T-cell (primary cell): ENCODE measurements at places on chromosomes 7 and 10.

- DNase-seq: no peak
Measured at GRCh38 chr10:92122941-92123450, 167.9 kb downstream of the CPEB3 start.

DNA sequence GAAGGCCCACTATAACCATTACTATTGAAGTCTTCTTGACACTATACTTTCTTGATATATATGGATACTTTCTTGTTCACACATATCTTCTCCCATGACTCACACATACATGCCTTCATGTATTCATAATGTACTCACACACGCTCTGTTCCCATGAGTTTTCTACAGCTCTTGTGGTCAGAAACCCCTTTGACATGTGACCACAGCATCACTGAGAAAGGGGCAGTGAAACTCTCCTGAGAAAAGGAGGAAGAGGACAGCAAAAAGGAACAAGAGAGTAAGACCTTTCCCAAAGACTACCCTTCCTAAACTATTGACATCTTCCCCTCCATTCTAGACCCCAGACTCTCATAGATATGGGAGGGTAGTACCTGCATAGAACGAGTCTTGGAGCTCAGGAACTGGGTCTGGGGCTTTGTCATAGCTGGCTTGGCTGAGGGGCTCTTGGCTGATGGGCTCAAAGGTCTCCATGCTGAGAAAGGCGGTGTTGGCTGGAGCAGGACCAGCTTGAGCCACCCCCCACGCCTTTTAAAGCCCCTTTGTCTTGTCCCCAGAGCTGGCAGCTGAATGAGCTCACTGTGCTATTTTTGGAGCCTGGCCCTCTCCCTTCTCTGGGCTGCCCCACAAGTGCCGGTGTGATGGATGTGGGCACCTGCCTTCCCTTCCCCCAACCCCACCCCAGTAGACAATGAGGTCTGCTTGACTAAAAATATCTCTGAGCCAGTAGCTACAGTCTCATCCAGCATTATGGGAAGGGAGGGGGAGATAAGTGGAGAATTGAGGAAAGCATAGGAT lies 5.1 kb downstream of the SYNPO2L start:
- no peak for DNase-seq

DNA sequence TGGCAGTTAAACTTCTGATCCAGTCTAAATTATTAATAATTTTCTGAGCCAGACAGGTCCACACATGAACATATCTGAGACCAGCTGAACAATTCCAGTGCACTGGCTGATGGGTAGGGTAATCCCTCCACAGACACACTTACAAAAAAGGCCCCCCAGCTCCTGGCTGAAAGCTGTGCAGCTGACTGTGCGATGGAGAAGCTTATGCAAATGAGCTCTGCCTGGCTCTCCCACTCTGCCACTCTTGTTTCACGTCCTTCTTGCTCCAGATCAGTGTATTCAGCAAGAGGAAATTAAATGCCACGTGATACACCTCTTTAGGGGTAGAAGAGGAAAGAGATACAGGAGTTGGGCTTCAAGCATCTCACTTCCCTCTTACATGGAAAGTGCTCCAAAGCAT lies 76.4 kb upstream of the FEZF1 start:
- DNase-seq: no peak

DNA sequence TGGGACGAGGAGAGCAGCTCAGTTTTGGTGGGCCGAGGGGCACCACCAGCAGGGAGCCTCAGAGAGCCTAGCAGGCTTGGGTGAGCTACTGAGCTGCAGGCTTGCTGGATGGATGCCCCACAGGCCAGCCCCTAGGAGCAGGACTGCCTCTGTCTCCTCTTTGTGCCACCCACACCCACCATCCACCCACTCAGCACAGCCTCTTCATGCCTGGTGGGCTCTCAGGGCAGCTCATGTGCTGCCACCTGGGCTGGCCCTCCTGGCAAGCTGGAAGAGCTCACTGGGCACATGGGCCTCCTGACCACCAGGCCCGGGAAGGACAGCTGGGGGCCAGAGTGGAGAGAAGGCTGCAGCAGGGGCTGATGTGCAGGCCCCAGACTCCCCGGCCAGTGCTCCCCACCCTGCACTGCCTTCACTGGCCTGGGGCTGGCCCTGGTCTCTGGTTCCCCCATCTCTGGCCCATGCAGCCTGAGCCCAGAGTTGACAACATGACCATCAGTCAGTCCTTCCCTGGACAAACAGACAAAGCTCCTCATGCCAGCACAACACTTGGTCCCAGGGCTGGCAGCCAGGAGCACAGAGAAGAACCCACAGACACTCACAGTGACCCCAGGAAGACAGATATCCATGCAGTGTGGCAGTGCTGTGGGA lies 8.2 kb downstream of the RASGEF1A start:
- no peak for DNase-seq

GRCh38 chr7:141993354-141993753 lies 2.3 kb upstream of the MGAM start:
- no peak for DNase-seq

- no peak for DNase-seq
Measured at GRCh38 chr10:35613597-35614226, 8.6 kb downstream of the GJD4 start.

DNA sequence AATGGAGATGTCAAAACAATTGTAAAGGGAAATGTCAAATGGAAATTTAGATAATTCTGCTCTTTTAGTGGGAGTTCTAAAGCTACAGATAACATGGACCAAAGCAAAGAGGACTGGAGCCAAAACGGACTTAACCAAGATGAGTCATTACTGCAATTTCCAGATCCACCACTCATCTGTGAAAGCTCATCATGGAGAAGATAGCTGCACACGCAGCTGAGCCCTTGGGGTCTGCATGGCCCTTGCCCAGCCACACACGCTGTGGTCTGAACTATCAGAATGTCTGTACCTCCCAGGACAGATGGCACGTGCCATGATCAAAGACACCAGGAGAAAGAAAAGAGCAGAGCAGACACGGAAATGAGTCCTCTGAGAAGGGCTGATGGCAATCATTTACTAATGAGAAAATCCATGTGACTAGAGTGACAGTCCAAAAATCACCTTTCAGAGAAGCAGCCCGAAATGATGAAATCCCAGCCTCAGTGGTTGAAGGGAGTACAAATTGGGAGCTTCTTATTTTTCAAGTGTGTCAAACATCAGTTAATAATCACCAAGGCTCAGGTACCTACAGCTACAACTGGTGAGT lies 177.9 kb upstream of the MGMT start:
- DNase-seq: no peak

DNA sequence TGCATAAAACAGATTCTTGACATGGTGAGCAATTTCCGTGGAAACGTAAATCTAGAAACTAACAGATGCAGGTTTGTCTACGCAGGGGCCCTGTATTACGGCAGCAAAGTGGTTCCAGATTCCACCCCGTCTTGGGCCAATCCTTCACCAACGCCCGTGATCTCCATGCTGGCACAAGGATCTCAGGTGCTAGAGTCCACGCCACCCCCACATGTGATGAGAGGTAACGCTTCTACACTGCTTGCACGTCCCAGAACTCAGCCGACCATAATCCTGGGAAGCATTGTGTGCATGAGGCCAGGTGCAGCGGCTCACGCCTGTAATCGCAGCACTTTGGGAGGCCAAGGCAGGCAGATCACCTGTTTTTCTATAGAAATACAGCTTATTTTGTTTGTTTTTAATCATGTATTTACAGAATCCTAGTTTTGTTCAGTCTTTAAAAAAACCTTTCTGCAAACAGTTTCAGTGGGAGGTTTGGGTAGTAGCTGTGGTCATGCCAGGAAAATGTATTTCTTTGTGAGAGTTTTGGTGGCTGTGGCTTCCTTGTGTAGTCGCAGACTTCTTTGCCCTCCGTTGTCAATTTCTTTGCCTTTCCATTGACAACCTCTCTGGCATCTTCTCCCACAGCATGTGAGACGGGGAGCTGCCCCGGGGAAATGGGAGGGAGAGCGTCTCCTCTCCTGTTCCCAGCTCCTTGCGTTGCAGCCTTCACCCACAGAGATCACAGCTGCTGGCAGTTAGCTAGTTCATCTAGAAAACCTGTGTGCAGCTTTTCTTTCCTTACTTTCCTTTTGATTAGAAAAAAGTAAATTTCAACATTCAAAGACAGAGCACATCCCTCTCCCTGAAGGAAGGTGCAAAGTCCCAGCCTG lies 35.7 kb downstream of the ITIH2 start:
- DNase-seq: no peak

- no peak for DNase-seq
Measured at GRCh38 chr7:76057813-76058145, 9.9 kb downstream of the MDH2 start.

DNA sequence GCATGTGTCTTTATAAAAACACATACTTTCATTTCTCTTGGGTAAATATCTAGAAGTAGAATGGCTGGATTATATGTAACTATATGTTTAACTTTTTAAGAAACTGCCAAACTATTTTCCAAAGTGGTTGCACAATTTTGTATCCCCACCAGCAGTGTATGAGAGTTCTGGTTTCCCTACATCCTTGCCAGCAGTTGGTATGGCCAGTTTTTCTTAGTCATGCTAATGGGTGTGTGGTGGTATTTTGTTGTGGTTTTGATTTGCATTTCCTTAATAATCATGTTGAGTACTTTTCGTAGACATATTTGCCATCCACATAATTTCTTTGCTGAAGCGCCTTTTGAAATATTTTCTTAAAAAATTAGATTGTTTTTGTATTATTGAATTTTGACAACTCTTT lies 60.3 kb downstream of the NEUROG3 start:
- no peak for DNase-seq

DNA sequence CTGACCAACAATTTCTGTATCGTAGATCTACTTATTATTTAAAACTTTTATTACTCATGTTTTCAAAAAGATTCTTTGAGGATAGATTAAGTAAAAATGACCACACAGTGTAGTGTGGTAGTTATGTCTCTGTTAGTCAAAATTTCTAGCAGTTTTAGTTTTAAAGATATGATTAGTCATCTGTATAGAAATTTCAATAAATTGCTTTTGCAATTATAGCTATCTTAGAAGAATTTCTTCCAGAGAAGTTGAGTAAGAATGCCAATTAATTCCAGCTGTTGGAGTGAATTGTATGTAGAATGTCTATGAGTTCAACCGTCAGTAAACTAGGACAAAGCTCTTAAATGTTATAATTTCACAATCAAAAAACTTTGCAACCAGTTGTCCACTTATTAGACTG lies 229.7 kb downstream of the CDK14 start:
- no peak for DNase-seq

- no peak for DNase-seq
Measured at GRCh38 chr10:79102498-79102874, 33.7 kb downstream of the ZMIZ1 start.

DNA sequence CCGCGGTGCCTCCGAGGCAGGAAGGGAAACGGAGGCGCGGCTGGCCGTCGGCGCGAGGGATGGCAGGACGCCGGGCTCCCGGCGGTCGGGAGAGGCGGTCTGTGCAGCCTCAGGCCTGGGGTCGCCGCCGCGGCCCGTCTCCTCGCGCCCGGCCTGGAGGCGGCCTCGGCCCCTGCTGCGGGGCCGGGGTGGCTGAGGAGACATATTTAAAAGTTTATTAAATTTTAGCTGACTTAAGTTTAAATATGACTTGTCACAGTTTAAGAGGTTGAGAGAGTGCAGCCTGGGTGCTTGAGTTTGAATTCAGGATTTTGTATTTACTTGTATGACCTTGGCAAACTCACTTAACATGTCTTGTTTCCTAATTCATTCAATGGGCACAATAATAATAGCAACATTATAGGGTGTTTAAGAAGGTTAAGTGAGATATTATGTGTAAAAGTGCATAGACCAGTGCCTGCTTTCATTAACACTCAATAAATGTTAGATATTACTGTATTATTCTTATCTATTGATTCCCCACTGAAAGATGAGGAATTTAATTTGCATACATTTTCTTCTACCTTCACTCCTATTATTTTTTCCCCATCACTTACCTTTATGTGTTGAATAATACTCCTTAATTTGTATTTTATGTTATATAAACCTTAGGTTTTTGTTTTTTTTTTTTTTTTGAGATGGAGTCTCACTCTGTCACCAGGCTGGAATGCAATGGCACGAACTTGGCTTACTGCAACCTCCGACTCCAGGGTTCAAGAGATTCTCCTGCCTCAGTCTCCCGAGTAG lies 718 bp downstream of the DYNC2I1 start:
- DNase-seq: no peak

DNA sequence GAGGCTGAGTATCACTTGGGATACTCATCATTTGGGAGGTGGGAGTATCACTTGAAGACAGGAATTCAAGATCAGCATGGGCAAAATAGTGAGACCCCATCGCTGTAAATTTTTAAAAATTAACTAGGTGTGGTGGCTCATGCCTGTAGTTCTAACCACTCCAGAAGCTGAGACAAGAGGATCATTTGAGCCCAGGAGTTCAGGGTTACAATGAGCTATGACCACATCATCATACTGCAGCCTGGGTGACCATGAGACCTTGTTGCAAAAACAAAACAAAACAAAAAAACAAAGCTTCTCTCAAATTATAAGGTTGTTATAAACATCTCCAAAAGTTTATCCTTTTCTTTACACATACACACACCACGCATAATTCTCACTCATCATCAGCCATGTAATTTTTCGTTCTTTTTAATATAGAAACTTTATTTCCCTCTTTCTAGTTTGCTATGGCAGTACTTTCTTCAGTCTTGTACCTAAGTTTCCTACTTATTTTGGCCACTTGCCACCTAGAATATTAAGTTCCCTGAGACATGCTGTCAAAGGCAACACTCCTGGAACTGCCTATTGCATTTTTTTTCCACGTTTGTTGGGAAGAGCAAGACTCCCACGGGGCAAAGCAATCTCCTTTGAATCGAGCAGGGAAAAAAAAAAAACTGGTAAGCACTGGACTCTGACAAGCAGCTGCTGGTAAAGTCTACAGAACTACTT lies 37.1 kb downstream of the SKIDA1 start:
- DNase-seq: no peak

DNA sequence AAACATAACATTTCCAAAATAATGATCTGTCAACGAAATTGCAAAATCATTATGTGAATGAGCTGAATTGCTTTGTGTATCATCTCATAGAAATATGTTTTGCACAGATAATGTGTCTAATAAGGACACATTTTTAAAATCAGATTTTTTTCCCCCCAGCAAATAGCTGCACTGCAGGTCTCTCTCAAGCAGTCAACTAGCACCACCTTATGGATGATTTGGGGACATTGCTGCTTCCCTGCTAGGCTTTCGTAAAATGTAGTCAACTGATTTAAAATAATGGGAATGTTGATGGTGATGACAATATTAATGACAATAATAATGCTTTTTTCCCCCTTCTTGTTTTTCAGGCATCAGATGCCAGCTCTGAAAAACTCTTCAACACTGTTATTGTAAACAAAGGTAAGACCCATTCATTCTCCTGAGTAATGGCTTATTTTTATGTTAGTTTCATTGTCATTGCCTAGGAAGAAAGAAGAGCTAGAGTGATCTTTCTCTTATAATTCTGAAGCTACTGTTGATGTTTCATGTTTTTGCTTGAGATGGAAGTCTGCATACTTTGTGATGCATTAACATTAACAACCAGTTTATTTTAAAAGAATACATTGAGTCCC lies 433.6 kb upstream of the GALNT17 start:
- DNase-seq: no peak
